Upper lobe of left lung (tissue), 6 donors: ENCODE measurements at places on chromosomes 3 and 15.
A peak's percentile ranks its signal among the peaks of the same experiment; 100 is the strongest.

DNA sequence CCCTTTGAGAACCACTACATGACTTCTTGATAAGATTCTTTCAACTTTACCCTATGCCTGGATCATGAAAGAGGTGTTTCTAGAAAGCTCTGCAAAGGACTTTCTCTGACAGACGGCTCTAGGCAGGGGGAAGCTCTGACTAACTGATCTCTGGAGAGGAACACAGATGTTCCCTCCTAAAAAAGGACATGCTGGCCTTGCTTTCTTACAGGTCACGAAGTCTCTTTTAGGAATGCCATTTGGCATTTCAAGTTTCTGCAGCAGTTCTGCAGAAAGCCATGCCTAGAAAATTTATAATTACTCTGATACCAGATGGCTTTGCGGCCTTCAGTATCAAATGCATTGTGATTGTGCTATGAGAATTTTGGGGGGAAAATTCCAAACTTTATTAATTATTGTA is 275.4 kb upstream of the CTDSPL start:
- DNase-seq = no peak

DNA sequence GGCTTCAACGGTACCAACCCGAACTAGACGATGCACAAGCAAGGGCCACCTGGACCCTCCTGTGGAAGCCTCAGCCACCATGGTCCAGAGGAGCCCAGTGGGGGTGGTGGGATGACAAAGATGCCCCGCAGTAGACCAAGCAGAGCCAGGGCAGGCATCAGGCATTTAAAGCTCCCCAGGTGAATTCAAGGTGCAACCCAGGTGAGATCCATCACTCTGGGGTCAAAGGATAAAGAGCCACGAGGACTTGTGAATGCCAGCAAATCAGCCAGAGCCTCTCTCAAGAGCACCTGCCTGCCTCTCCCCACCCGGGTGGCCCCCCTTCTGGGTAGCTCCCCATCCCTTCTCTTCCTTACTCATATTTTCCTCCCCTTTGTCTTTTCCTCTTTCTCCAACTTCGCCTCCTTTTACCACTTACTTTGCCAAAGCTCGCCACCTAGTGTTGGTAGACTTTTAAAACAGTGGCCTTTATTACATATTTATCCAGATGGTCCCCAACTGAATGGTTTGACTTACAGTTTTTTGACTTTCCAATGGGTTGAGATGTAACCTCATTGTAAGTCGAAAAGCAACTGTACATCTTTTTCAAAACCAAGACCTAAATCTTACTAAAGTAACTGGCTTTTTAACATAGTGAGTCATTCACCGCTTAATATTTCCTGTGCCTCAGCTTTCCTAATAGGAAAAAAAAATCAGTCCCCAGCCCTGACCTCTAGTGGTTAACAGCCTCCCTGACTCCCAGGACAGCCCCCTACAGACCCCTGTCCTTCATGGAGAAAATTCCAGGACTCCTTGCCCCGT is 18.8 kb downstream of the PLA2G4F start:
- no peak for DNase-seq

DNA sequence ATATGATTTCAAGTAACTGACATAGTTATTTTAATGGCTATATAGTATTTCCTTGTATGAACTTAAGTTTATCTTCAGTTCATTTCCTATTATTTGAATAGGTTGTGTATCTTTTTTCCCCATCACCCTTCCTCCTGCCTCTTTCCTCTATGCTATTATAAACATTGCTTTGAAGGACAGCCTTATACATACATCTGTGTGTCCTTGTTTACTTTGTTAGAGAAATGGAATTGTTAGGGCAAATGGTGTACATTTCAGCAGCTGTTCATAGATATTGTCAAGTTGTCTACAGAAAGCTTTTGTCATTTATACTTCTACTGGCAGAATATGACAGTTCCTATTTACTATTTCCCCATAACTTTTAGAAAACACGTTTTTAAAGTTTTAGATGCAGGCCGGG is 18.4 kb downstream of the AKAP13 start:
- DNase-seq = no peak

GRCh38 chr15:65638681-65639089 is 16.9 kb downstream of the SLC24A1 start:
- no peak for DNase-seq

GRCh38 chr3:5213574-5213966 is 26.1 kb downstream of the EDEM1 start:
- no peak for DNase-seq

DNA sequence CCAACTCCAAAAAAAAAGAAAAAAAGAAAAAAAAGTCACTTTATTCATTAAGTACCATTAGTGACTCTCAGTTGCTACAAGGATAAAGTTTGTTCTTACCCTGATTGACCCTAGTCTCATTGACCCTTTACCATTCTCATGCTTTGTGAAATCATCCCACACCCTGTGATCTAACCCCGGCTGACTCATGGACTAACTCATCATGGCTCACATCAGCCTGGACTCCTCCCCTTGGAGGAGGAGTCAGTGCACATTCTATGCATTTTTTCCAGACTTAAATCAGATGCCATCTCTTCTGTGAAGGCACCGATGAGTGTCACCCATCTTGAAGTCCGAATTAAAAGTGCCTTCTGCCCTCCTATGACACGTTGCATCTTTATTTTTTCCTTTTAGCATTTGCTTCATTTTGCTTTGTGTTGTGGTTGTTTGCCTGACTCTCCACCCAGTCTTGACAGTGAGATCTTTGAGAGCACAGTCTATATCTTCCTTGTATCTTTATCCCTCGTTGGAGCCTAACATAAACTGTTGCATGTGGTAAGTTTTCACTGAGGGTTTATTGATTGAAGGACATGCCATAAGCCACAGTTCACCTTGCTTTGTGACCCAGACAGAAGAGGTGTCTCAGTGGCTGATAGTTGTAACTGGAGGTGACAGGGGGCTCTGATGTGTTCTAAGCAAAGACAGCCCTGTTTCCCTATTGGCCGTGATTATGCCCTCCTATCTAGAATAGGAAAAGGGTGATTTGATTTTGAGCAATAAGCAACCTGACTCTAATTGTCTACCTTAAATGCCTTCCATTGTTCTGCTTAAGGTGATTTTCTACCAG is 72.1 kb downstream of the IL1RAP start:
- no peak for DNase-seq

GRCh38 chr3:107752202-107752990 is 229.6 kb downstream of the BBX start:
- no peak for DNase-seq

GRCh38 chr3:11435440-11436165 is 163.4 kb downstream of the ATG7 start:
- no peak for DNase-seq

GRCh38 chr3:122977746-122978466 is 49.7 kb downstream of the SEMA5B start:
- peak; percentile 67 for DNase-seq

GRCh38 chr3:171251835-171252234 is 208.4 kb downstream of the TNIK start:
- DNase-seq = no peak

GRCh38 chr3:52238193-52238760 is 681 bp downstream of the TWF2 start:
- DNase-seq = peak; percentile 28
